Stimulated activated CD4-positive, alpha-beta T cell treated with anti-CD3 and anti-CD28 coated beads, Interleukin-2, amount 100 ng/mL, for 4 hours (primary cell): ENCODE measurements at places on chromosomes 1 and 21.

DNA sequence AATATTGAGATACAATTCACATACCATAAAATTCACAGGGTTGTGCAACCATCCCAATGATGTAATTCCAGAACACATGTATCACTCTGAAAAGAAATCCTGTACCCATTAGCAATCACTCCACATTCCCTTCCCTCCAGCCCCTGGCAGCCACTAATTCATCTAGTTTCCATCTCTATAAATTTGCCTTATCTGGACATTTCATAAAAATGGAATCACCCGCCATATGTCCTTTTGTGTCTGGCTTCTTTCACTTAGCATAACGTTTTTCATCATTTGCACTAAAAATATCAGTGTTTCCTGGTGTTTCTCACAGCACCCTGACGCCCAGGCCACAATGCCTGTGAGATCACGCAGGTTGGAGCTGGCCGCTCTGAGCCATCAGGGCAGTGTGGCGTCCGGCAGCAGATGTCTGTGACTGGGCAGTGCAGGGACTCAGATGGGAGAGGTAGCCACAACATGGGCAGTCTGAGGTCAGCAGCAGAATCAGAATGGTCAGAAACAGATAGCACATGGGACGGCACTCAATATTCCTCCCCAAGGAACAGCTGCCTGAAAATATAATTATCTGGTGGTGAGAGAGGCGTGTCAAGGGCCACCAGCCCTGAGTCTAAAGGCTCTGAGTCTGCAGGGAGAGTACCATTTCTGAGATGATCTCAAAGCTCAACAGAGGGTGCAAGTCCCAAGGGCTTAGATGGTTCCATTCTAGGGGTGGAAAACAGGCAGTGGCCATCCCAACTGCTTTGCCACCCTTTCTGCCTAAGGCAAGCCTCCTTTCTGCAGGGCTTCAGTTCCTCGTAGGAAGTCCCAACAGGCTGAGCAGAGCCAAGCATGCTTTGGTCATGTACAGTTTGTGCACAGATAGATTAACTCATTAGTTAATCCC is 129.4 kb upstream of the EDN2 start:
- no peak for DNase-seq

DNA sequence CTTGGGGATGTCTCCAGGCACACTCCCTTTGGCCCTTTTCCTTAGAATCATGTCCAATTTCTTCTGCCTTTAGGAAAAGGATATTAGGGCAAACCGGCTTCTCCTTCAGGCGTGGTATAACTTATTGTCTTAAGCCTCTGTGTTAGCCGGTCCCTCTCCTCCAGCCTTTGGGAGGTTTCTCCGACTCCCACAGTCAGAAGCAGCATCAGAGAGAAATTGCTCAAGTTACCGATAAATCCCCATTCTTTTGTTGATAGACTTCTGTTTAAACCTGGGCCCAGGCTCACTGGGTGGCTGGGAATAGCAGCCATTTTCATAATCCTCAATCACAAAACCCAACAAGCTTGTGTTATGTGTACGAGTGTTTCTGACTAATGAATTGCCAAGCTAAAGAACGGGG is 85.4 kb upstream of the KAZN start:
- no peak for DNase-seq

DNA sequence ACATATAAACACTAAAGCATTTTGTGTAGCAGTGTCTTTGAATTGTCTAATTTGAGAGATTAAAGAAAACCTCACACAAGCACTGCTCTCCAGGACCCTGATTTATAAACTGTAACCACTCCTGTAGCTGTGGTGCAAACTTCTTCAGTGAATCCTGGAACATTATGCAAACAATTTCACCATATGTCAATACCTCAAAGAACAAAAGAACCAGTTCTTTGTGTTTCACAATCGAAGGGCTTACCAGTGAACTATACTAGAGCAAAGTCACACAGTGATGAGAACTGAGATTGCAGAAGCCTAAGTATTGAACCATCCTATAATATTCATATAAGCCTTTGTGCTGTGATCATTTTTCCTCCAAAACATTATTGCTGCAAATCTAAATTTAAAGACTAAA is 21.5 kb downstream of the DPH5 start:
- no peak for DNase-seq

- peak; percentile 49 for DNase-seq
Observed at GRCh38 chr1:7070389-7071029, 285.3 kb downstream of the CAMTA1 start.

- no peak for DNase-seq
Observed at GRCh38 chr1:166133857-166134256, 32.9 kb downstream of the FAM78B start.

- peak; percentile 7 for DNase-seq
Observed at GRCh38 chr1:92882819-92883218, 51.0 kb downstream of the RPL5 start.

DNA sequence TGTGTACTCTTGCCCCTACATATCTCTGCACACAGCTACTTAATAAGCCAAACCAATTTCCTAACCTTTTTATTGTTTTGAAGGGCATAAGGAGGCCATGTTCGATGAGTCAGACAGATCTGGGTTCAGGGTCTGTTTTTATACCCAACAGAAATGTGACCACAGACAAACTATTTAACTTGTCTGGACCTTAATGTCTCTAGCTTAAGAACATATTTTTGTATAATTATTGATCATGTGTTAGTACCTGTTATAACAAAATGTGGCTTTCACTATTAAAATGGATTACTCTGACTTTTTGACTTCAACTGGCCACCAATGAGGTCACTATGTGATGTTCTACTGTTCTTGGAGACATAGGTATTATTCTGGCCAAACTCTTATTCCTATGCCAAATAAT is 507.8 kb upstream of the USP24 start:
- DNase-seq = no peak

- no peak for DNase-seq
Observed at GRCh38 chr1:221672239-221672645, 69.6 kb downstream of the DUSP10 start.

GRCh38 chr21:44940116-44940631 is 345 bp downstream of the SLX9 start:
- no peak for DNase-seq

- no peak for DNase-seq
Observed at GRCh38 chr1:53599481-53599880, 139.5 kb downstream of the GLIS1 start.

DNA sequence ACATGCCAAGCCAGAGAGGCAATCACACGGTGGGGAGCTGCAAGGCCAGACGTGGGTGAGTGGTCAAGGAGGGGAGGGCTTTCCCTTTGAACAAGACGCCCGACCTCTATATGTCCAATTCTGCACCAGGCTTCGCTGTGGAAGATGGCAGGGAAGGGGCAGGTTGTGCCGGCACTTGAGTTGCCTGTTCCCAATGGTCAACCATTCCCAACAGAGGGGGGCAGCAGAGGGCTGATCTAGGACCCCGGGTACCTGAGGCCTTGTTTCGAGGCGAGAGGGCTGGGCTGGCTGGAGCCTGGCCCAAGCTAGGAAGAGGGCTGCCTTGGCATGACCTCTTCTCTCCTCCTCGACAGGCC is 64.9 kb downstream of the TMEM53 start:
- peak; percentile 7 for DNase-seq

DNA sequence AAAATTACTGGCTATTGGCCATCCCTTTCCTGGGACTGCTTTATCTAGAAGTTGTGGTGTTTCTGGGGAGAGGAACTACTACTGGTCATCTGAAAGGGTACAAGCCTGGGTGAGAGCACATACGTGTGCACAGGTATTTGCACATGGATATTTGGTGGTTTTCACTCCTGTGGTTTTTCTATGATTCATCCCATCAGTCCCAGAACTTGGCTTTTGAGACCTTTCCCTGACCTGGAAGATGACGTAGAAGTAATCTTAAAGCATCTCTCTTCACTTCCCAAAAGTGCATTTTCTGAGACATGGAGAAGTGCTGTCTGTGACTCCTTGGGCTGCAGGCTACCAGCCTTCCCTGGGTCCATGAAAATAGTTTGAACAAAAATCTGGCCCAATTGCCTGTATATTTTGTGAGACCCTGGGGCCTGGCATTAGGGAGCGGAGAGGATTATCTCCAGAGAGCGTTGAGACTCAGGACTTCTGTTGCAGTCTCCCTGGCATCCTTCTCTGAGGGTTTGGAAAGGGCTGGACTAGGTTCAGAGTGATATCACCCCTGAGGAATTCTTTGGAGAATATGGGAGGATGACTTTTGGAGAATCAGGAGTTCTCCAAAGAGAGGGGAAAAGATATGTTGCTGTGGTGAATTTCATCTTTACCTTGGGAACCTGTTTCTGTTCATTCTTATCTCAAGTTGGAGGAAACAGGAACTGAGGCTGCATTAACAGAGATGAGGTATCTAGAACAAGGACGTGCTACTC is 130.8 kb downstream of the NOS1AP start:
- DNase-seq = no peak

GRCh38 chr21:45578811-45579381 is 36.7 kb upstream of the SLC19A1 start:
- no peak for DNase-seq

GRCh38 chr1:218409946-218410510 is 64.9 kb downstream of the TGFB2 start:
- DNase-seq = no peak

GRCh38 chr1:21174654-21175323 is 1.9 kb downstream of the EIF4G3 start:
- DNase-seq = no peak

- no peak for DNase-seq
Observed at GRCh38 chr1:223765719-223766340, 53.5 kb downstream of the CAPN2 start.

- DNase-seq = no peak
Observed at GRCh38 chr1:238191170-238191569, 300.4 kb upstream of the ZP4 start.

- no peak for DNase-seq
Observed at GRCh38 chr1:154697710-154698109, 89.7 kb upstream of the ADAR start.

- DNase-seq = no peak
Observed at GRCh38 chr1:100517515-100517914, 20.4 kb upstream of the GPR88 start.

GRCh38 chr1:111006556-111006955 is 42.8 kb upstream of the LRIF1 start:
- DNase-seq = no peak

DNA sequence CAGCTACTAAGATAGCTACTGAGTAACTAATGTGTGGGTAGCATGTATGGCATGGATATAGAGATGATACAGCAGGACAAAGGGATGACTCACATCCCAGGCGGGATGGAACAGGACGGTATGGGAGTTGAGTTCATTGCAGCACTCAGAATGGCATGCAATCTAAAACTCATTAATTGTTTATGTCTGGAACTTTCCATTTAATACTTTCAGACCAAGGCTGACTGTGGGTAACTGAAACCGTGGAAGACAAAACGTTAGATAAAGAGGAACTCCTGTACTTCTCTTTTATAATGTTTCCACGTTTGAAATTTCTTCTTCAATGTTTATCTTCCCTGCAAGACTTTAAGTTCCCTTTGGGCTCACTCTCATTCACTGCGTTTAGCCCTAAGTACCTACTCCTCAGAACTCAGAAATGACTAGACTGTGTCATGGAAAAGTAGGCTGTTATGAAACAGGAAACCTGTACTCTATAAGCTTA is 151.9 kb downstream of the MAGI3 start:
- DNase-seq = no peak

DNA sequence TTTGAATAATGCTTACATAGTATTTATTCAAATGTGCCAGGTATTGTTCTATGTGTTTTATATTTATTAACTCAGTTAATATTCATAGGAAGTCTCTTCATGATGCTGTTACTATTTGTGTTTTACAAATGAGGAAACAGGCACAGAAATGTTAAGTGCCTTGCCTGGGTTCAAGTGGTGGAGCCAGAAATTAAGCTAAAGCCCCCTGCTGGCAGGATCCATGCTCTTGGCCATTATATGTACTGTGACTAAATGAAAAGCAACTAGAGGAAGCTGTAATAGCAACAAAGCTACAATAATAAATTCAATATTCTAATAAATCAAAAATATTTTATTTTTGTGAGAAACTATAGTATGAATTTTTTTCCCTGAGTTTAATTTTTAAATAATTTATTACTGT is 30.0 kb downstream of the IARS2 start:
- no peak for DNase-seq

- DNase-seq = no peak
Observed at GRCh38 chr1:232722626-232723025, 82.6 kb upstream of the MAP10 start.

- no peak for DNase-seq
Observed at GRCh38 chr1:156444407-156445001, 56.1 kb downstream of the MEF2D start.

DNA sequence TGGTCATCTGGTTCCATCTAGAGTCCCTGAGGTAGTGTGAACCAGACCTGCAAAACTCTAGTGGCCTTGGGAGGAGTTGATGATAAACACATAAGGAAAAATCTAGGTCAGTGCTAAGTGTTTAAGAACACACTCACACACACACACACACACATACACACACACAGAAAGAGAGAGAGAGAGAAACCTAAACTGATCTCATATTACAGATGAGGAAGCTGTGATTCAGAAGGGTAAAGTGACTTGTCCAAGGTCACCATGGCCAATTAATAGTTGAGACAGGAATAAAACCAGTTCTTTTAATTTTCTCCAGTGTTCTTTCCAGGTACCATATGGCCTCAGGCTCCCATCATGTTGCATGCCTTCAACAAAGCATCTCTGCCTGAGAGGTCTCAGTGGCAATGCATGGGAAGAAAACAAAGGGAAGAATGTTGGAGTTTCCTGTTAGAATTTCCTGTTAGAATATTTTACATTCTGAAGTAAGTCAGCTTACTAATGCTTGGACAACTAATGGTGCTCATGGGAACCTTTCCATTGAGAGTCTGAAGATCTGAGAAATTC is 77.3 kb upstream of the TSPAN2 start:
- no peak for DNase-seq

DNA sequence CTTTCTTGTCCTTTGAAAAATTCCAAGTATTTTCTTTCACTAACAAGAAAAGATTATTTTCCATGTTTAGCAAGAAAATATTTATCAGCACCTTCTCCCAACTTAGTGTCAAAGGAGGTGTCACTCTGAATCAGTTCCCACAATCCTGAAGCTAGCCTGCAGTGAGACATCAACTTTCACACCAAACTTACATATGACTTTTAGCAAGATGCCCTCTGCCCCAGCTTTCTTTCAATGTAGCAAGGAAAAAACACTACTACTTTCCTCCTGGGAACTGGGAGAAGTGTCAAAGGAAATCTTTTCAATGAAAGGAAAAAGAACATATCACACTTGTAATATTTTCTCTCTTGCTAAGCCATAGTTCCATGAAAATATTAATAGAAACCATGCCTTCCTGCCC is 50.9 kb upstream of the PALMD start:
- DNase-seq = no peak

DNA sequence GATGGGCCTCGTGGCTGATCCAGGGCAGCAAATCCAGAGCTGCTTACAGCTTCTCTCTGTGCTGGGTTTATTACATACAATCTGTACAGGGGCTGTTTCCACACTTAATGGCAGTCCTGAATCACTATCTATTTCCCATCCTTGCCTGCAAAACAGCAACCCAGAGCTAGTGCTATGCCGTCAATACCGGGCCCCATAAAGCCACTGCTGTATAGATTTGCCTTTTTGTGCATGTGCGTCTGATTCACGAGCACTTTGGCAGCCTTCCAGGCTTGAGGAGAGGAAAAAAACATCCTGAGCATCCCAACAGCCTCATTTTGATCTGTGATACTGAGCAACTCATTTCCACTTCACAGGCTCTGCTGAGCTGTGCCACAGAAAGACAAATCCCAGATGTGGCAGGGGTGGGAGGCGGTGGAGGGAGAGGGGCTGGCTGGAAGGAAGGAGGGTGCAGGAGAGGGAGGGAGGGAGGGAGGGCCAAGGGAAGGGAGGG is 65.2 kb upstream of the TARBP1 start:
- peak; percentile 36 for DNase-seq

GRCh38 chr1:212309967-212310366 is 24.8 kb downstream of the PPP2R5A start:
- no peak for DNase-seq
